ENCODE measurements at places on chromosomes 2 and 18.

DNA sequence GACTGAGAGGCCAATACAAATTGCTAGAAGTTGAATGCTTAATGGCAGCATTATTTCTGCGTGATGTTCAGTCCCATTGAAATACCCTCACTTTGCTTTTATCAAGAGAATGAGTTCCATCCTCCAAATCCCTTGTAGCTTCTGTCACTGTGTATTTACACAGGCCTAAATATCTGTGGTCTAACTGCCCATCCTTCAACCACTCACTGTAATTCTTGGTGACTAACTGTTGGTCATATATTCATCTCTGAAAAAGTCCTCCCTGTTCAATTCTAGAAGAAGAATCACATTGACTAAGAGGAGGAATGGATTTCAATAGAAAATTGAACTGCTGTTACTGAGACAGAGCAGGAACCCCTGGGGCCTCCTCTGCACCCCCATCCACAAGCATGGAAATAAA, 74.2 kb upstream of the L3MBTL4 start:
- DNase-seq: no peak

DNA sequence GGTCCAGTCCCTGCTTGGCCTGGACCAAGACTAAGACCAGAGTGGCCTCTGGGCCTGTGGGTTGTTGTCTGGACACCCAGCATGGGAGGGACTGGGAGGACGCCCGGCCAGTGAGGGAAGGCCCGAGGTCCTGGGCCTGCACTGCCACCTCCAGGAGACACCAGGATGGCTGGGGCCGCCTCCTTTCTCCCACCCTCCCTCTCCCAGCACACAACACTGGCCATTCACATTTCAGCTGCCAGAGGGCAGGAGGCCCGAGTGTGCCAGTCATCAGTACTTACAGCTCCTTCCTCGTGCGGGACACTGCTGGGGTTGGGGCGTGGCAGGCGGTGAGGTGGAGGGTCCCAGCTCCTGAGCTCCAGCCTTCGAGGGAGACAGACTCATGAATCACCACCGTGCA, 133.5 kb downstream of the ASB1 start:
- no peak for DNase-seq

- no peak for DNase-seq
Observed at GRCh38 chr2:241818943-241819270, 9.9 kb downstream of the NEU4 start.

- no peak for DNase-seq
Observed at GRCh38 chr2:60977562-60977895, 40.0 kb upstream of the PEX13 start.

DNA sequence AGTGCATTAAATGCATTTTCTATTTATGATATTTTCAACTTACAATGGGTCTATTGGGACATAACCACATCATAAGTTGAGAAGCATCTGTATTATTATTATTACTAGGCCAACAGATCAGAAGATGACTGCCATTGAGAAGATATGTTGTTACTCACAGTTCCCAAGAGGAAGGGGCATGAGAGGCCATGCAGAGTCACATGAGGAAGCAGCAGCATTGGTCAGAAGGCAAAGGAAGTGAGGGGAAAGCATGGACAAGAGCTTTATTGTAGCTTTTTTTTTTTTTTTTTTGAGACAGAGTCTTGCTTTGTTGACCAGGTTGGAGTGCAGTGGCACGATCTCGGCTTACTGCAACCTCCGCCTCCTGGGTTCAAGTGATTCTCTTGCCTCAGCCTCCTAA, 66.2 kb upstream of the LCLAT1 start:
- DNase-seq: no peak

GRCh38 chr2:23559561-23560239, 174.7 kb downstream of the KLHL29 start:
- no peak for DNase-seq

DNA sequence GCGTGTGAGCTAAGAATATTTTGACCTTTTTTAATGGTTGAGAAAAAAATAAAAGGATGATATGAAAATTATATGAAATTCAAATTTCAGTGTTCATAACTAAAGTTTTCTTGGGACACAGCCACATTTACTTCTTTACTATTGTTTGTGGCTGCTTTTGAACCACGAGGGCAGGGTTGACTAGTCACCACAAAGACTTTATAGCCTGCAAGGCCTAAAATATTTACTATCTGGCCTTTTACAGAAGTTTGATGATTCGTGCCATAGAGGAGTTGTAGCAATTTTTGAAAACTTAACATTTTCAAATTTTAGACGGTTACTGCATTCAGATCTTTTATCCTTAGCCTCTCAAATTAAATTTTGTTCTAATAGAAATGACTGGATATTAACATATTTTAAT, 69.9 kb downstream of the LIMS1 start:
- DNase-seq: no peak

GRCh38 chr18:44899832-44900231, 219.1 kb downstream of the SETBP1 start:
- no peak for DNase-seq

GRCh38 chr2:36123995-36124394, 231.6 kb upstream of the CRIM1 start:
- DNase-seq: no peak

- peak; percentile 14 for DNase-seq
Observed at GRCh38 chr2:30569946-30570345, 122.9 kb downstream of the LCLAT1 start.

- DNase-seq: no peak
Observed at GRCh38 chr2:232491139-232491780, 3.6 kb upstream of the ECEL1 start.

GRCh38 chr18:59459369-59460071, 100.5 kb upstream of the LMAN1 start:
- DNase-seq: peak; percentile 83

DNA sequence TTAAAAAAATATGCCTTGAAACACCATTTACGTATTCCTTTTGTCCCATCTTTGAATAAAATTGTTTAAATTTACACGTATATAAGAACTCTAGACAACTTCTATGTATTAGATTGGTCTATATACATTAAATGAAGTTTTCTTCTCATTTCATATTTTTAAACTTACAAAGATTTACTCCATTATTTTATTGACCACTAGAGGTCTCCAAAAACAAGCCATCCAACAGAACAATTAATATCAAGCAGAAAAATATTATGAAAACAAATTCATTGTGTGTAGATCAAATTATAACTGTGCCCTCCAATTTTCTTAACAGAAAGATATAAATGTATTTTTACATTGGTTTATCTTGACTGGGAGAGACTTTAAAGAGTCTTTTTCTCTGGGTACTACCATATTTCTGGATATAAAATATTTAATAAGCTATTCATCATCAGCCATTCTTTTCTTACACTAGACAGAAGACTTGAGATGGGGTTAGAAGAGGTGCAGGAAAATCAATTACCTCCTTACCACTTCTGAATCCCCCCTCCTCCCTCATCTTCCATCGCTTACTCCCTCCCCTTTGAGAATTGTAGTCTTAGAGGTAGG, 66.5 kb downstream of the DPP4 start:
- DNase-seq: no peak

DNA sequence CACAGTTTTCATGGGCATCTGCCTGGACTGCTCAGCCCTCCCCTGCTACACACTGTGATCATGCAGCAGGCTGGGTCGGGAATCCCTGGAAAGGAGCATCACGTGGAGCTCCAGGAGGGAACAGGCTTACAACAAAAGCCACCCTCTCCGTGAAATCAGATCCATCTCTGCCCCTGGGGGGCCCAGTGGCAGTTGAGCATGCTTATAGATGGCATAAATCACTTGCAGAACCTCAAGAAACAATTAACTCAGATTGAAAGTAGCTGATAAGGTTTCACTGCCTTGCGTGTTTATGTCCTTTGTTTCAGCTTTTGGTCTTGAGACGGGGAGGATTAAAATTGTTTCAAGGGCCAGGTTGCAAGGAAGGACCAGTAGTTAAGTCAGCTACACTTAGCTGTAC, 354.8 kb upstream of the MEIS1 start:
- no peak for DNase-seq

- no peak for DNase-seq
Observed at GRCh38 chr18:68721681-68722583, 7.0 kb upstream of the TMX3 start.

- DNase-seq: peak; percentile 76
Observed at GRCh38 chr18:43271593-43272432, 5.5 kb downstream of the SYT4 start.

DNA sequence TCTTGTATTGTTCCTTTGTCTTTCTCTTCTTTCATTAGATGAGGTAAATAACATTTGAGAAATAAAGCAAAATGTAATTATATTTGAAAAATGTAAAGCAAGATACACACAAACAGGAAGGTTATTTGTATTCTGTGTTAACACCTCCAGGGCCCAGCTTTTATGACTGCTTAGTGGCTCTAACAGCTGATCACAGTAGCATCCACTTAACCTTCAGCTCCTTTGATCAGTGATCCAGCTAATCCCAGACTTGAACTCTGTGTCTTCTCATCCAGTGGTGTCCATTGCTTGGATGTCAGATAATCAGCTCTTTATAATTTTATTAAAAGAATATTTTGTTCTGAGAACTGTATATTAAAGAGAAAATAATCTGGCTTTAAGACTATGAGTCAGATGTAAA, 44.5 kb downstream of the PSMD14 start:
- no peak for DNase-seq

DNA sequence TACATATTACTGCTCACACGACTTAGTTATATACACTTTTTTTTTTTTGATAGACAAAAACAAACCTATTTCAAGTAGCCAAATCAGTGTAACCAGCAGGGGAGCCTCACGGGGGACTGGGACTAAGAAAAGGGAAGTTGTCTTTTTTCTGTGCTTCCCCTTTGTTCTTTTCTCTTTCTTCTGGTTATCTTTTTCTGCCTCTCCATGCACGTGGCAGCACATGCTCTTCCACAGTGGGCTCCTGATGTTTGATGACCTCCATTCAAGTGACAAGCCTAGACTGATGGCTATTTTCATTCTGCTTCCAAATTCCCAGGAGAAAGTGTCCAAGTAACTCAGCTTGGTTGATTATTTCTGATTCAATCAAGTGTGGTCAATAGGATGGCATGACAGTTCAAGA, 98.2 kb upstream of the STK39 start:
- no peak for DNase-seq

- DNase-seq: no peak
Observed at GRCh38 chr2:168116448-168116847, 130.9 kb downstream of the STK39 start.

GRCh38 chr2:47849368-47849767, 56.9 kb downstream of the FBXO11 start:
- DNase-seq: no peak

GRCh38 chr2:161076936-161077335, 83.3 kb upstream of the TANK start:
- DNase-seq: no peak

DNA sequence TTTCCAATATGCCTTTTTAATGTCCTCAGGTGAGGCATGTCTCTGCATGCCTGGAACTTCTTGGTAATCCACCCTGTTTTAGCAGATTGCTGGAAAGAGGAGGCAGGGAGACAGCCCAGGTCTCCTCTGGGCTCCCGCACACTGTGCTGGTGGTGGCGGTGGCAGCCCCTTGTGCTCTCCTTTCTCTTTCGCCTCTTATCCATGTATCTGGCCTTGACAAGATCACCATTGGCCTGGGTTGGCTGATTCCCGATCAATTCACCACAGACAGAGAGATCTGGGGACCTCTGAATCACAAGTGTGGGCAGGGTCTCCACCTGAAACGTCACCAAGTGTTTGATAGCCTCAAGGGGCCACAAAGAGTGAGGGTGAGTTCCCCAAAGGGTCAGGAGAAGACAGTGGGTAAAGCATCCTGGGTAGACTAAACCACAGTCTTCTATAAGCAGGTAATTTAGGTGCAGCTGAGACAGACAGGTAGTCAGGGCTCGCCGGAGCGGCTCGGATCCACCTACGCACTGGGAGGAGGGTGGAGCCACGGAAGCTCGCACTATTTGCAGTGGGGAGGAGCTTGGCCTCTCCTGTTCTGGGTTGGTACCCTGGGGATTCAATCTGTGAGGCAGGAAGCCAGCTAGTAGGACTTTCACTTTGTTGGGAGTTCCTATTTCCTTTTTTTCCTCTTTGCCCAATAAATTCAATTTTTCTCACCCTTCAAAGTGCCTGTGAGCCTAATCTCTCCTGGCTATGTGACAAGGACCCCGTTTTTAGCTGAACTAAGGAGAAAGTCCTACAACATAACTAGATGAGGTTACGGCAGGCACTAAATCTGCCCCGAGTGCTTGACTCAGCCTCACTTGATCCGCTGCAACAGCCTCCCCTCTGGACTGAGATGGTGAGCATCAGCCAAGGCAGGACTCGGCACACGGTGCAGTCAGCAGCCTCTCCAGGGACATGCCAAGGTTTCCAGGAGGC, 57.6 kb downstream of the SLC4A3 start:
- peak; percentile 46 for DNase-seq

DNA sequence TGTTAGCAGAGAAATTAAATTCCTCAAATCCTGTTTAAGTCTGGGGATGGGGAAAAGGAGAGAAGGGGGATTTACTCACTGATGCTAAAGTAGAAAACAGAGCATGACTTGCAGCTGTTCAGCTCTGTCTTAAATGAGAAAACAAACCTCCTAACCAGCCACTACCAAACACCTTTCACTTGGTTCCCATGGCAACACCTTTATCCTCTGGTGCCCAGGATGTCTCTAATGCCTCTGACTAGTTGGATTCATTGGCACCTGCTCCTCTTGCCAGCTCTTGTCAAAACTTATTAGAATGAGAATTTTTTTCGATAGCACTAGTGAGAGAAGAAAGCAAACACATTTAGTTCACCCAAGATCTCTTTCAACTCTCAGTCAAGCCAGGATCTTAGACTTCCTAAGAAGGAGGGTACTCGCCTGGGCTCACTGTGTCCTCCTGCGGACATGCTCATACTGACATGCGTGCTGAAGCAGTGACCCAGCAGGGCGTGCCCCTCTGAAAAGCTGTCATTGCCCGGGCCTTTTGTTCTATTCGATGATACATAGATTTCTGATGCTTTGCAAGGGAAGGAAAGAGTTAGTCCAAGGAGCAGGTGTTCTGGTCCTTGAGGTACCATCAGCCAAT, 656.0 kb upstream of the CELF4 start:
- no peak for DNase-seq

DNA sequence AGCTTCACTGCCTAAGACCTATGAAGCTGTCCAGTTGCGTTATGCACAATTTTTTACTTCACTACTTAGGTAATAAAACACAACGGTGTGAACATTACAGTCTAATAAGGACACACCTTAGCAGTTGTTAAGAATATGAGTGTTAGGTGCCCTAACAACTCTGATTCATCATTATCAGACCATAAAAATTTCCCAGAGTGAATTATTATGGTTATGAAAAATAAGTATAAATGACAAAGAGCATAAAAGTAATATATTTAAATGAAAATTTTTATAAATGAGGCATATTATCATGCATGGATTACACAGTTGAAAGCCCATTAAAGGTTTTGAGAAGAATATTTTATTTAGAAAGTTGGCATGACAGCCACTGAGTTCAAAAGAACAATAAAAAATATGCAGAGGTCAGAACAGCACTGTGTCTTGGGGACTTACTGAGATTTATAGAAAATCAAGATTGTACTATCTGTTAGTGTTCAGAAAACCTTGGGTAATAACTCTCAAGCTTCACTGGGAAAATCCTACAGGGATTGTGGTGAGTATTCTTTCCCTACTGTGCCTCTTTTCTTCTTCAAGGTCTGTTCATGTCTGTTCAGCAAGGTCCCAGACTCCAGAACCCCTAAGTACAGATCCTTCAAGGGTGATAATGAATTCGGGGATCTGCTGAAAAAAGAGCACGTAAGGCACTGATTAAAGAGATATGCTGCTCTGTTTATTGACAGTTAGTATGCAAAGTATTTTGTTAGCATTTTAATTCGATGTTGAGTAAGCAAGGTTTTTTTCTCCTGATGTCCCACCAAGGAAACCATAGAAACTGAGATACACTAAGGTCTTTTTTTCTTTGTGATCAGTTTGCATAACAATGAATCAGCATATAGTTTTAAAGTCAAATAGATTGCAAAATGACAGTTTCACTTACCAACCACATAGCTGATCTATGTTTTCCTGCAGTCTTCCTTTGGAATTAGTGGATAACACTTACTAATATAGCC, 250.0 kb downstream of the DSEL start:
- peak; percentile 49 for DNase-seq

Measured in fibroblast of lung (primary cell).